ENCODE measurements at places on chromosomes 11 and 22. TPM values are rescaled to one million over a fixed set of nuclear protein-coding genes. Genes with fewer than 3 reads are reported as not detected.

The GRM5 gene
- total RNA-seq = not detected

The OR10D3 gene
- not detected for total RNA-seq

The TEX54 gene
- total RNA-seq = not detected

The UPK3A gene
- not detected for total RNA-seq

The CASP5 gene
- total RNA-seq = not detected

The DDI1 gene
- total RNA-seq = not detected

The GRIK4 gene
- not detected for total RNA-seq

The BDNF gene
- 11.4 TPM for total RNA-seq

The CREB3L1 gene
- total RNA-seq = 5.8 TPM
